ENCODE measurements at places on chromosomes 6 and 20.

DNA sequence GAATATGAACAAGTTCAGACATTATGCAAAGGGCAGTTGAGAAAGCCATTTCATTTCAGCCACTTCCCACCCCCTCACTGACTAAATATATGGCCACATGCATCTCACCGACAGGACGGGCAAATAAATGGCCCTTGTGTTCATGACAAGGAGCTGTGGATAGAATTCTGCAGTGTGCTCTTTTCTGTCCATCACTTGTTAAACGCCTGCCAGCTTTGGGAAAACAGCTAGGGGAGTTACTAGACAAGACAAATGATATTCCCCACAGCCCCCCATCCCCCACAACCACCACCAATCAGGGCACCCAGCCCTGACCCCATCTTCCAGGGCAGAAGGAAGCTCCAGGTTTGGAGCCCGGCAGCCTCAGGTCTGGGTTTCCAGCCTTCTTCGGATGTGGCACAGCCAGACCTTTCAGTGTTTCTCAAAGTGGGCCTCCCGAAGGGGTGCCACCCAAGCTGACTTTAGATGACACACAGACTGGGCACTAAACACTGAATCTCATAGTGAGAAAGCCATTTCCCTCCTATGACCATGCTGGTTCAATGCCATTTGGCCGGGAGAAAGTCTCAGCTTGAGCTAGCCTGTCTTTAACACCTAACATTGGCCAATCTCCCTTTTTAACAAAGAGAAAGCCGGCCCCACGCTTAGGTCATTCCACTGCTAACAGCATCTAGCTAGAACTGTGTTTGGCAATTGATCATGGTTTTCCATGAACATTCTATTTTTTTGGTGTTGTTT is 4.0 kb upstream of the RIPOR3 start:
- DNase-seq = no peak

- DNase-seq = no peak
Measured at GRCh38 chr20:14304472-14304871, 32.9 kb downstream of the FLRT3 start.

- DNase-seq = no peak
Measured at GRCh38 chr6:129605967-129606366, 104.0 kb downstream of the ARHGAP18 start.

- no peak for DNase-seq
Measured at GRCh38 chr20:60008130-60008808, 50.0 kb downstream of the CDH26 start.

GRCh38 chr20:17228624-17229061 is 1.8 kb downstream of the PCSK2 start:
- no peak for DNase-seq

DNA sequence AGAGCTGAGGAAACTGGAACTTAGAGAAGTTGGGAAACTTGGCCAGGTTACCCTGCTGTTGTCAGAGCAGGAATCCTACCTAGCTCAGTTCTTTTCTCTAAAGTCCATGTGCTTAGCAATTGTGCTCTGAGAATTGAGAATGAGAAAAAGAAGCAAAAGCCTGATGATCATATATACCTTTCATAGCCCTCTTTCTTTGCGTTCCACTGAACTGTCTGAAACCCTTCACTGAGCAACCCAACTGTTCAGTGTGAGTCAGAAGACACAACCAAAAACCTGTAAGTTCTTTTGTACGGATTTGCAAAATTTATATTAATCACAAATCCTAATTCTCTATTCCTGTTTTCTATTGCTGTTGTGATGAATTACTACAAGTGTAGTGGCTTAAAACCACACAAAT is 80.6 kb downstream of the PHF3 start:
- DNase-seq = no peak

DNA sequence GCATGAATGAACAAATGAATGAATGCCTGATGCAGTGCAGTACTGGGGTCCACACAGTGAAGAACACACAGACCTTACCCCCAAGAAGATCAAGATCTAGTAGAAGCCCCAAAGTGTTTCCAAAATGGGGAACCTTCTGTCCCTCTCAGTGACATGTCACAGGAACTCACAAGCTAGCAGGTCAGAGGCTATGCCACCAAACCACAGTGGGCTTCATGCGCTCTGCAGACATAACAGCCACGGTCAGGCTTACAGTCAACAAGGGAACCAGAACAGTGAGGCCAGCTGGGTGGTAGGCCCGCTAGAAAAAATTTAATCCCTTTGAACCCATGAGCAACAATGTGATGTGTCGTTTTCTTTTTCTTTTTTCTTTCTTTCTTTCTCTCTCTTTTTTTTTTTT is 20.2 kb upstream of the ARFGEF2 start:
- DNase-seq = no peak

GRCh38 chr6:159527351-159527750 is 165.7 kb downstream of the SOD2 start:
- DNase-seq = no peak

DNA sequence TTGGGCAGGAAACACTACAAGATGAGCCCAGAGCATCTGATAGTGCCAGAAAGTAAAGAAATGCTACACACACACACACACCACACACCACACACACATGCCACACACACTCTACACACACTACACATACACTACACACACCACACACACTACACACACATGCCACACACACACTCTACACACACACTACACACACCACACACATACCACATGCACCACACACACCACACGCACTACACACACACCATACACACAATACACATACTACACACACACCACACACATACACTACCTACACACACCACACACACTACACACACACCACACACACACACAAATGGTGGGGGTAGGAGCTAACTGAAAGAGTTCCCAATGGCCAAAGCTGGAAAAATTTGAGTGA is 3.6 kb upstream of the TMEM74B start:
- DNase-seq = no peak

DNA sequence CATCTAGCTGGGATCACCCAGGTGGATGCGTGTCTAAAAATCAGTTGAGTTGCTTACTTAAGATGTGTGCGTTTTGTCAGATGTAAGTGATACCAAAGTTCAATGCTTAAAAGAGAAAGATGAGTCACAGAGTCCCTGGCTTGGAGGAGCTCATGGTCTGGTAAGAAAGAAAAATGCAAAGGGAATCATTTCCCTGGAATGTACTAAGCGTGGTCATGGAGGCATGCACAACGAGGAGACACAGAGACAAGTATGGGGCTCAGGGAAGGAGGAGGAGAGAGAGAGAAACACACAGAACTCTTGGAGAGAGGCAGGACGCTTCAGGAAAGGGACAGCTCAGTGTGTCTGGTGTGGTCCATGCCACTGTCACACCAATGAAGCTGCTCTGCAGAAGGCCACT is 186.9 kb upstream of the GMDS start:
- no peak for DNase-seq

DNA sequence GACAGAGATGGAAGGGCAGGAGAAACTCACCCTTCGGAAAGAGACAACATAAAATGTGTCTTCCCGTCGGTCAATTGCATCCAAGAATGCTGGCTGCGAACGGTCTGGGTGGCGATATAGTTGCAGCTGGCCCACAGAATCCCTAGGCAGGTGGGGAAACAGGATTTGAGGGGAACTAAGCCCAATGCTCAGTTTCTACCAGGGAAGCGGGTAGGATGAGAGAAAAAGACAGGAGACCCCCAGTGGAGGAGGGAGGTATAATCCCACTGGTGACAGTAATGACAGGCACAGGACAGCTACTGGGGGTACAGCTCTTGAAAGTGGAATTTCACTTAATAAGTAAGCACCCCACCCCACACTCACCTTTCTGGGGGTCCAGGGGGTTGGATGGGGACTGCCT is 7.5 kb upstream of the TNXB start:
- no peak for DNase-seq

- DNase-seq = no peak
Measured at GRCh38 chr6:148593130-148593812, 153.6 kb upstream of the UST start.

- DNase-seq = no peak
Measured at GRCh38 chr20:62083312-62083711, 17.6 kb upstream of the TAF4 start.

- DNase-seq = no peak
Measured at GRCh38 chr20:7627734-7628663, 312.3 kb downstream of the HAO1 start.

DNA sequence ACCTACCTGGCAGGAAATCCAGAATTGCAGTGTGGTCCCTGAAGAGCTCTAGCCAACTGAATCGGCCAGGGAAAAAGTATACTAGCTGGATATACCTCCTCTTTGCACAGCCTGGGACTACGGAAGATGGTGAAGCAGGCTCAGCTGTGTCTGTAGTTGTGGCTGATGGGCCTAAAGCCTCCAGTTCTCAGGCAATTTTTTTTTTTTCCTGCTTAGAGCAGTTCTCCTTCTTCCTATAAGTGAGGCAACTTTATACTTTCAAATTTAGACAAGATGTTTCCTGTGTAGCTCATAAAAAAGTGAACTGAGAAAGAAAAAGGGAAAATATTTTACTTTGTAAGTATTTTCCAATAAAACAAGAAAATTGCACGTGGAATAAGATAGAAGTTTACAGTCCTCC is 172.9 kb downstream of the CARMIL1 start:
- no peak for DNase-seq

GRCh38 chr6:137907170-137907569 is 40.1 kb downstream of the TNFAIP3 start:
- DNase-seq = no peak

DNA sequence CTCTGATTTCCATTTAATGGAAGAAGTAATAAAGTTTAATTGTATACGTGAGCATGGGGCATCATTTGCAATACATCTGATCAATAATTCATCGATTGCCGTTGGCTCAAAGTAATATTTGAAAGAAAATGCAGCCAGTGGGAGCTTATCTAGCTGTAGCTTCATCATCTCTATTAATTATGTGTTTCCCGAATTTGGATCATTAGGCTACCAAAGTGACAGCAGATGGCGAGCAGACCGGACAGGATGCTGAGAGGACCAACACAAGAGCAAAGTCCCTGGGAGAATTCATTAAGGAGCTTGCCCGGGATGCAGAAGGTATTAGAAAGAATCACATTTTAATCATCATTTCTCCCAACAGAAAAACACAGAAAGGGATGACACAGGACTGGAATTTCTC is 327.1 kb downstream of the ARHGAP18 start:
- DNase-seq = no peak

GRCh38 chr6:167454003-167454402 is 129.1 kb downstream of the TTLL2 start:
- DNase-seq = no peak

DNA sequence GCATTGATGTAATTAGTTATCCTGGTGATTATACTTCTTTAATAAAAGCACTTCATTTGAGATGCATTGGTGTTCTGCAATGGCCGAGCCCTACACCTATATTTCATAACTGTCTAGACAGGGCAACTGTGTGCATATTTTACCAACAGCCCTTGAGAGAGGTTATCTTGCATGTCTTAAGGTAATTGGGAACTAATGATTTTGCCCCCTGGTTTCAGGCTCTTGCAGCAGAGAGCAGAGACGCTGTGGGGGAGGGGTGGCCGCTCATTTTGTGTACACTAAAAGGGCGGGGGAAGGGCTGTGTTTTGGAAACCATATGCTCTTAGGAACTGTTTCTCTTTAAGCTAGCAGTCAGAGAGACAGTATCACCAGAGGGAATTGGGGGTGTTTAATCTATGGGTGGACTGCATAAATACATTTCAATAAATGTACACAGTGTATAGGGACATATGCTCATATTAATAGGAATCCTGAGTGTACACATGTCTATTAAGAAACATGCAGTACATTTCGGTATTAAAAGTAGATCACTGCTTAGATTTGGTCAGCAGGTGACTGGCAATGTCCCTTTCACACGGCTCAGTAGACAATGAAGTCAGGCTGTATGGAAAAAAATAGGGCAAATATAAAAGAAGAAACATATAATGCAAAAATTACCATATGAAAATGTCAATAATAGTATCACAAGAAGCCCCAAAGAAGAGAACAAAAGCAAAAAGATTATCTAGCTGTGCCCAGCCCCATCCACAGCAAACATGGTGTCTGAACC is 402.9 kb upstream of the CITED2 start:
- no peak for DNase-seq

GRCh38 chr20:53557130-53557529 is 36.5 kb downstream of the ZNF217 start:
- no peak for DNase-seq

GRCh38 chr6:72525821-72526510 is 95.9 kb upstream of the KCNQ5 start:
- no peak for DNase-seq

- no peak for DNase-seq
Measured at GRCh38 chr20:21523281-21523868, 9.5 kb upstream of the NKX2-2 start.

DNA sequence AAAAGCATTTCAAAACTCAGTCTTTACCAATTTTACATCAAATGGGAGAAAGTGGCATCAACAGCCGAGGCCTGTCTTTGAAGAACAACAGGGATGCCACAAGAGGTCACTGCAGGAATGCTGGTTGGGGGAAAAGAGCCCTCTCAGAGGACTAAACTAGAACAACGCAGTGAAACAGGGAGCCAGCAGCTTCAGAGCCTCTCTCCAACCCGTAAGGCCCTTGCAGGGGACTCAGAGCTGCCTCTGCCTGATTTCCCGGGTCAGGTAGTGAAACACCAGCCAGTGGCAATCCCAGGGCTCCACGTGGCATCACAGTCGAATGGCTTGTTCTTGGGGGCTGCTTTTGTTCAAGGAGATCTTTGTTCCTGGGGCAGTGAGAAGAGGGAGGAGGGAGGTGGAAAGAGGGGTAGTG is 55.0 kb upstream of the KCNK16 start:
- no peak for DNase-seq

Measured in activated gamma-delta T cell (primary cell).